NCI-H2171 treated with DMSO at 0.1 percent for 48 hours (cell line): ENCODE measurements at places on chromosomes 16 and 17.
A peak's percentile ranks its signal among the peaks of the same experiment; 100 is the strongest.

DNA sequence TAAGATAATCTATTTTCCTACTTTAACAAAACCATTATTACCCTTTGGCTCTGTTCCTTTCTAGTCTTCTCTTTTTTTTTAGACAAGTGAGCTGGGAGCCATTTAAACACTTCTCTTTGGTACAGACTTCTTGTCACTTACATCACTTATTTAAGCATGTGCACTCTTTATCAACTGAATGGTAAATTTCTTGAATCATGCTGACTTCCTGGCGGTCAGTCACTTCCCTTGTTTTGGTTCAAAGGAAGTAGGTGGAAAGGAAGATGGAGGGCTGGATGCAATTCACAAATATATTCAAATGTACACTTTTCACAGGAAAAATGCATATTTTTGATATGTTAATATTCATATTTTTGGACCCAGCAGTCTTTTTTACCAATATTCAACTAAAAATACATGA is 97.1 kb downstream of the ITFG1 start:
- DNase-seq, result no peak

DNA sequence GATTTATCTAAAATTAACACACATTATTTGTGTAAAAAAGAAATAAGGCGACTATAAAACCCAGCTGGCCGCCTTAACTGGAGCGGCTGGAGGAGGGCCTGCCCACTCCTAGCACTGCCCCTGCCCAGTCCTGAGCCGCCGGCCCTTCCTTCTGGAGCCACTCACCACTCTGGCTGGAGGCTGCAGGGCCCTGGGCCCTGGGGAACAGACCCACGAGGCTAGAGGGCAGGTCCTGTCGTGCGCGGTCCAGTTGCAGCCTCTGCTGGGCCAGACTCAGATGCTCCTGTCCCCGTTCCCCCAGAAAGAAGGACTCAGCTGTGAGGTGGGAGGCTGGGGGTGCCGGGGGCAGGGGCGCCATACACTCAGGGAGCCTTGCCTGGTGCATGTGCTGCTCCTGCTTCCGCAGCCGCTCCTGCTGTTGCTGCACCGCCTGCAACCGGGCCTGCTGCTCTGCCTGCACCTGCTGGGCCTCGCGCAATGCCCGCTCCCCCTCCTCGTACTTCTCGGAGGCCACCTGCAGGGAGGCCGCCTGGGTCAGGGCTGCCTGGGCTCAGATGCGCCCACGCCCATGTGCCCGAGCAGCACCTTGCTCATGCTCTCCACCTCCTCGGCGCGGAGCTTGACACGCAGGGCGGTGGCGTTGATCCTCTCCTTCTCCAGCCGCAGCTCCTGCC is 9.0 kb upstream of the MRPL38 start:
- DNase-seq, result no peak

DNA sequence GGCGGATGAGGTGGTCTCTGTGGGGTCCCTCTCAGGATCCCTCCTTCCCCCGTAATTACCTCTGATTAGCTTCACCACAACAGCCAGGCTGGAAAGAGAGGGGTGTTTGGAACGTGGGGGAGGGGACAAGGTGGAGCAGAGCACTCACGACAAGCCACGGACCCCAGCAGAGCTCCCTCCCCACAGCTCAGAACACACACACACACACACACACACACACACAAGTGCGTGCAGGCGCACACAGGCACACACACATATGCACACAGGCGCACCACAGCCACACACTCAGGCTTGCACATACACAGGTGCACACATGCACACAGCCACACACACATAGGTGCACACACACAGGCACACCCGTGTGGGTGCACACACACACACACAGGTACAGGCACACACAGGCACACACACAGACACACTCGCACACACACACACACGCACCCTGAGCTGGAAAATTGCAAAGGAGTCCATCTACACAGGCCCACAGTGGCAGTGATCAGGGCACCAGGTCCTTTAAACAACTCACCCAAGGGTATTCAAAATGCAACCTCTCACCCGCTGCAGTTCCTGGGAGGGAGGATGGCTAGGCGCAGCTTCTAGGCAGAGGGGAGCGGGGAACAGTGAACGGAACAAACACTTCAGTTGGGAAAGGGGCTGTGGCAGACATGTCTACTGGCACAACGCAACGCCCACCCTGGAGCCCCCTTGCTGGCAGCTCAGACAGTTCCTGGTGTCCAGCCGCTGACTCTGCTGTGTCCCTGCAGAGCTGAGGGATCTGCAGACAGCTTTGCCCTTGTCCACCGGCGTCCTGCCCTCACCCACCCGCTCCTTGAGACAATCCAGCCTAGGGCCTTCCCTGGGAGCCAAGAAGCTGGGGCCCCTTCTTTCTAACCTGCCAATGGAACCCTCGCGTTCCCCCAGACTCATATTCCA is 59.9 kb upstream of the DLX4 start:
- no peak for DNase-seq

DNA sequence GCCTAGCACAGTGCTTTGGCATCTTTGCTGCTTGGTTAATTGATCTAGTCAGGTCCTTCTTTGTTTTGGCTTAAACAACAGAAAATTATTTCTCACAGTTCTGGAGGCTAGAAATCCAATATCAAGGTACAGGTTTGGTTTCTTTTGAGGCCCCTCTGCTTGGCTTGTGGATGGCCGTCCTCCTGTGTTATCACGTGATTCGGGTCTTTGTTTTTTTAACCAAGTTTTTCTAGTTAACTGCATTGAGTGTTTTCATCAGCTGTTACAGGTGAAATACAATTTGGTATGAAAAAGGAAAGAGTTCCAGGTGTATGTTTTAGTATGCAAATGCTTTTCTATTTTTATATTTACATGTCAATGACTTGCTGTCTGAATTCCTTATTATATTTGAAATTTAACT is 2.8 kb downstream of the NLK start:
- no peak for DNase-seq

GRCh38 chr16:69619514-69619913 is 53.7 kb downstream of the NFAT5 start:
- no peak for DNase-seq

GRCh38 chr16:14286368-14287230 is 215.5 kb downstream of the MRTFB start:
- peak; percentile 36 for DNase-seq

DNA sequence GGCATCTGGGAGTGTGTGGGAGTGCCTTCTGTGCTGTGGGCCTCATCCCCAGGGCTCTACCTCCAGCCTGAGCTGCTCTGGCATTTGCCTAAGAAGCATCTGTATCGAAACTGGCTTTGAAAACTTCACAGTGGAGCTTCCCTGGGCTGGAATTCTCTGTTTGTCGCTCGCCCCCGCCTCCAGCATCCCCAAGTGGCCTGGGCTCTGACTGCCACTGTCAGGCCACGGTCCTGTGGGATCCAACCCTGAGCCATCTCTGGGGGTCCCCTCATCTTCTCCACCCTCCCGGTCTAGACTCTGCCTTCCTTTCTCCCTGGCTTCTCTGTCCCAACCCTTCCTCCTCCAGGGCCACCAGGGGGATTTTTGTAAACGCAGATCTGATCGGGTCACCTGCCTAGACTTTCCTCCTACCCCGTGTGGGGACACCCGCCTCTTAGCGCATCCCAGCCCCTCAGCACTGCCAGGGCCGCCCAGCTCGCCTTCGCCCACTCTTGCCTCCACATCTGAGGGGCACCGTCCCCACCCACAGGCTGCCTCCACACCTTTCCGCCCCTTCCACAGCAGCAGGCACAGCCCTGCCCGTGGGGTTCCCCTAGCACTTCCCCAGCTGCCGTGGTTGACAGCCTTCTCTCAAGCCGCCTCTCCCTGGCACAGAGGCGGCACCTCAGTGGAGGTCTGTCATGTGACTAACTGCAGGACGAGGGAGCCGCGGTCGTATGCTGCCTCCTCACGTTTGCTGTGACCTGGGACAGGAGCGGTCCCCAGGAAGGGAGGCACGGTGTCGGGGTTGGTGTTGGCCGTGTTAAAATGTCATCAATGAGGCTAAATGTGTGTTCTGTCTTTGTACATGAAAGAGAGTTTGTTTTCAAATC is 12.0 kb downstream of the TBC1D24 start:
- DNase-seq, result peak; percentile 44

- no peak for DNase-seq
Observed at GRCh38 chr17:41629826-41630670, 5.7 kb upstream of the KRT17 start.

GRCh38 chr17:38874505-38875400 is 4.9 kb downstream of the LASP1 start:
- DNase-seq, result no peak

DNA sequence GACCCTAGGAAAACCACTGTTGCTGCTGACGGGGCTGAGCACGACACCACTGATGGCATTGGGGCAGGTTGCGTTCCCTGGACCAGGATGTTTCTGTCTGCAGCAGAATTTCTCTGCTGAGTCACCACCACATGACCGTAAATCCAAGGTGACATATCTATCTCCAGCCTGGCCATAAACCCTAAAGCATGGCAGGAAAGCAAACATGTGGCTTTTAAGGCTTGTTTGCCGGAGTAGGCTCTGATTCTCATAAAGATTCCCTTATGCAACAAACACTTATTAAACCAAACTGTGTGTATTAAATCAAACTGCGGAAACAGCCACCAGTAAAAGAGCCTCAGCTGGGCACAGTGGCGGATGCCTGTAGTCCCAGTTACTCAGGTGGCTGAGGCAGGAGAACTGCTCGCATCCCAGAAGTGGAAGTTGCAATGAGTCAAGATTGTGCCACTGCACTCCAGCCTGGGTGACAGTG is 17.3 kb downstream of the MPHOSPH6 start:
- DNase-seq, result no peak

DNA sequence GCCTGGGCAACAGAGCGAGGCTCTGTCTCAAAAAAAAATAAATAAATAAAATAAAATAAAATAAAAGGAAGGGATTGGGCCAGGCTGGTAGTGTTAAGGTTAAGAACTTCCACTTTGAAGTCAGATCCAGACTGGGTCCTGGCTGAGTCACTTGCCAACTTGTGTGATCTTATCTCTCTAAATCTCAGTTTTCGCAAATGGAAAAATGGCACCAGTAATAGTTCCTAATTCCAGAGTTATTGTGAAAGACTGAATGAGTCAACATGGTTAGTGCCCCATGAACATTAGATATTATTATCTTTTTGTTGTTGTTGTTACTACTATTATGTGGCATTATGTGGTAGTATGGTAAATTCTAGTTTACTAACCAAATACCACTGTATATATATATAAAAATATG is 188.0 kb upstream of the AXIN2 start:
- DNase-seq, result no peak

- DNase-seq, result no peak
Observed at GRCh38 chr16:87561200-87562105, 40.9 kb upstream of the JPH3 start.

DNA sequence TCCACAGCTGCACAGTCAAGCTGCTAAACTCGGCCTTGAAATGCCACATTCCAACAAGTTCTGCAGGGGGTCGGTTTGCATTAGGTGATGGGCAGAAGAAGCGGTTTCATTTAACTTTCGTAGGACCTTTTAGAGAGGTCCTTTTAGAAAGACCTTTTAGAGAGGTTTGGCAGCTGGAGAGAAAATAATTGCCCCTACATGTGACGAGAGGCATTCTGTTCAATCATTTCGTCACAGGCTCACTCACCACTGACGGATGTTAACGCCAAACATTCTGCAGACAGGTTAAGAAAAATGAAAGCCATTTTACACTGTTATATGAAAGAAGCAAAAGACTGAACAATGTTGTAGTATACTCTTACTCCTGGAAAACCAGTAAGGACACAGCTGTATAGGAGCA is 76.5 kb upstream of the ZNF423 start:
- DNase-seq, result no peak

GRCh38 chr16:13118091-13118490 is 216.7 kb downstream of the SHISA9 start:
- DNase-seq, result no peak
